ENCODE measurements at places on chromosomes 2 and 18.

DNA sequence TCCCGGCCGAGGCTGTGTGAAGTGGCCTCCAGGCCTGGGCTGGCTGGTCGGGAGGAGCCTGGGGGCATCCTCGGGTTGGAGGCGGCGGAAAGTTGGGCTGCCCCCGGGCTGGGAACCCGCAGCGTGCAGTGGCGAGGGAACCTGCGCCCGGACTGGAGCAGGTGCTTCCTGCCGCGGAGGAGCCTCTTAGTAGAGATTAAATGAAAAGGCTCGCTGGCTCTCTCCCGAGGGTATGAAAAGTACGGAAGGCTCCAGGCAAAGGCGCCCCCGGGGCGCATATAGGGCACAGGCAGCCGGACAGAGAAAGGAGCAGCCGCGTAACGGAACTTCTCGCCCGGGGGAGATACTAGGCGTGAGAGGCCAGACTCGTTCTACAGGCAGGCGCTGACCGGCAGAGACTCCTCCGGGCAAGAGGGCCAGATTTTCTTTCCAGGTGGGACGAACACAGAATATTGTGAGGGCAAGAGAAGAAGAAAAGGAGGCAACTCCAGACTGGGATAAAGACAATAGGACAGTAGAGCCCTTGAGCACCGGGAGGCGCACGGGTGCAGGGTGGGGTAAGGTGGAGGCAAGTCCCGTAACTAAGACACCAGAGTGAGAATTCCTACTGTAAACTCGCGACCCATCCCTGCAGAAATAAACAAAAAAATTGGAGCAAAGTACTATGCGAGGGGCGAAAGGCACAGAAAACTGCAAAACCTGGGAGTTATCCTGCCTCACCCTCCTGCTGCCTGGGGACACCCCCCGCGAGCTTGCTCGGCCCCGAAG lies 816 bp downstream of the CDH2 start:
- DNase-seq, result peak; percentile 33

GRCh38 chr2:221969087-221969829 lies 329.5 kb downstream of the PAX3 start:
- DNase-seq, result peak; percentile 26

GRCh38 chr2:213119061-213119809 lies 32.2 kb downstream of the IKZF2 start:
- DNase-seq, result no peak

- peak; percentile 66 for DNase-seq
Observed at GRCh38 chr2:227228061-227228667, 63.7 kb downstream of the COL4A3 start.

GRCh38 chr2:2836343-2837070 lies 505.4 kb upstream of the MYT1L start:
- no peak for DNase-seq

DNA sequence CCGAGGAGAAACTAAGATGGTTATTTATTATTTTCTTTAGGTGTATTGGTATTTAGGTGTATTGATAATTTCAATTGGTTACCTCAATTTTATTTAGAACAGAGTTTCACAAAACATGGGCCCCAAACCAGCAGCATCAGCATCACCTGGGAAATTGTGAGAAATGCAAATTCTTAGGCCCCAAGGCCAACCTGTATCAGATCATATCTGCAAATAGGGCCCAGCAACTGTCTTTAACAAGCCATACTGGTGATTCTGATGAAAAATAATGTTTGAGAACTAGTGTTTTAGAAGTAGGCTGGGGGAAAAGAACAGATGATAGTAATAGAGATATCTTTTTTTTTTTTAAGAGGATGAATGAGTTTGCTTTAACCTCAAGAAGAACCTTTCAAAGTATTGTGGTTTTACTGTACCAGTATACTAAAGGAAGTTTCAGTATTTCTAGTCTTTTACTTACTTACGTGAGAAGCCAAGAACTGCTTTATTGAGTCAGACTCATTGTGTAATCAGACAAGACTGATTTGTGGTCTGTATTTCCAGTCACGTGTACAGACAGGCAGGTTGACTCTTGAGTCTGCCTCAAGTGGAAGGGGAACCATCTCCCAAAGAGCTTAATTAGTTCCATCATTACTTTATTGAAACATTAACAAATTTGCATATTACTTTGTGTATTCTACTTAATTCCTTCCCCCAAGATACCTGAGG lies 60.4 kb upstream of the GAREM1 start:
- DNase-seq, result peak; percentile 79

DNA sequence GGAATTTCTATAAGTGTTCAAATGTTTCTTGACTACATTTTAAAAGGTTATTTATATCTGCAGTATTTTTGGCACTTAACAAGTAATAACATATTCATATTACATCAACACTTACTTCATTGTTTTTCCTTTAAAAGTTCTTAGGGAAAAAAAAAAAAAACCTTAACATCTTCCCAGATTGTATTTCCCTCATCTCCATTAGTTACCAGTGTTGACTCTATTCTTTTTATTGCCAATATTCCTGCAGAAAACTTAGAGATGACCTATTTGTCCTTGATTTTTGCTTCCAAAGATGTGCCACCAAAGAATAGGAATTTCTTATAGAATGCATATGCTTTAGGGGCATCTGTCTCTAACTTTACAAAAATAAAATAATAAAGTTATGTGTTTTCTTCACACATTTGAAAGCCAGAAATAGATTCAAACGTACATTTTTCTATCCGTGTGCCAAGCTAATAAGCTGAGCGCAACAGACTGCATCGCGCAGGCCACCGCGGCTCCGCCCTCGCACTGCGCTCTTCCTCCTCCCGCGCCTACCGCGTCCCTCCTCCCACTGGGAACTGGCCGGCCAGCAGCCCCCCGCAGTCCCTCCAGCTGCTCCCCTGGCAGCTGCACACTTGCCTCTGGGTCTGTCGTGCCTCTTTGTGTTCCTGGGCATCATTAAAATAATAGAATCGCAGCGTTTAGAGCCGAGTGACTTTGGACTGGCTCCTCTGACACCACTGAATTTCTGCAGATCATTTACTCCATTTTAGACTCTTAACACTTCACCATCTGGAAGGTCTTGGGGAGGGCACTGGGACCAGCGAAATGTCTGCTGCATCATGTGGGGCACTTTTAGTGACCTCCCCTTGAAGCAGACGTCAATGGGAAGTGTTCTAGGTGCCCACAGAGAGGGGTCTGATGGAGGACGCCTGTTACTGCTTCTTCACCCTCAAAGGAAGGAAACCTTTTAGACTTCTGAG lies 21.2 kb upstream of the NAB1 start:
- peak; percentile 52 for DNase-seq

Data from NCI-H1105 (cell line).